ENCODE measurements at places on chromosomes 1 and 21.

DNA sequence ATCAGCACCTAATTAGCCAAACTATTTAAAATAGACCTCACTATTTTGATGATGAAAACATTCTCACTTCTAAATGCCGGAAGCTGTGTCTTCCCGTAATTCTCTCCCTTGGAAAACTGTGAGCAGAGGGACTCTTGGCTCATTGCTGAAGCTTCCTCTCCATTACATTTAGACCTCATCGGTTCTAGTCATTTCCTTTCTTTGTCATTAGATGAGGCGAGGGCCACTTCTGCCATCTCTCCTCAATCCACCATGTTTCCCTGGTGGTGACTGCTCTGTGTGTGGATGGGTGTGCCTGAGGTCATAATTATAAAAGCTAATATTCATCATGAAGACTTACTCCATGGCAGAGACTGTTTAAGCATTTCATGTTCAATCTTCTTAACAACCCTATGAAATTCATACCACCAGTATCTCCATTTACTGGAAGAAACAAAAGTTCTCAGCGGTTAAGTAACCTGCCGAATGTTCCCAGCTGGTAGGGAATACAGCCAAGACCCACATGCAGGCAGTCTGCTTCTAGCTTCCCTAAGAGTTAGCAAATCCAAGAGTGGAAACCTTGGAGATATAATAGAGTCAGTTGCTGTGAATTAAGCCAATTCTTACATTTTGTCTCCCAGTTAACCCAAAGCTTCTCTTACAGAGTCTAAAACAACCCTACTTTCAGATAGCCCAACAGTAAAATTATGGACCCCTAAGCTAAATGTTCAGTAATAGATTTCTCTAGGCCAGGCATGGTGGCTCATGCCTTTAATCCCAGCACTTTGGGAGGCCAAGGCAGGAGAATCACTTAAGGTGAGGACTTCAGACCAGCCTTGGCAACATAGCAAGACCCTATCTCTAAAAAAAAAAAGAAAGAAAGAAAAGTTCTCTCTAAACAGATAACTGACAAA lies 156.2 kb downstream of the ZBTB18 start:
- no peak for DNase-seq

GRCh38 chr21:39051588-39051949 lies 131.7 kb downstream of the PSMG1 start:
- DNase-seq: peak; percentile 96

GRCh38 chr1:119987112-119987511 lies 82.3 kb downstream of the NOTCH2 start:
- peak; percentile 95 for DNase-seq

- no peak for DNase-seq
Measured at GRCh38 chr1:1049318-1050165, 24.6 kb downstream of the RNF223 start.

DNA sequence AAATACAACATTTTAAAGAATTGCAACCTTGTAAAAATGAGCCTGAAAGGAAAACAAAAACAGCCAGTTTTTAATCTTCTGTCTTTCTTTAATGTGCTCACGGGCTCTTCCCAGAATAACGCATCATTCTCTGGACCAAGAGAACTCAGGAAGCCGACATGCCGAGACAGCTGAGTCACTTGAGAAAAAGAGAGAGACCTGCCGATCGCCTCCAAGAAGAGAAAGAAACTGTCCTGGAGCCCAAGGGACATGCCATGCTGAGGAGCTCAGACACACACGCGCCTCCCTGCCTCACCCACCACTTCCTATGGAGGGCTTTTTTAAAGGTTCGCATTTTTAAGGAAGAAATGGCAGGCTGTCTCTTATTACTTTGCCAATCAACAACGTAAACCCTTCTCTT lies 176.4 kb downstream of the ZNF281 start:
- DNase-seq: peak; percentile 85

DNA sequence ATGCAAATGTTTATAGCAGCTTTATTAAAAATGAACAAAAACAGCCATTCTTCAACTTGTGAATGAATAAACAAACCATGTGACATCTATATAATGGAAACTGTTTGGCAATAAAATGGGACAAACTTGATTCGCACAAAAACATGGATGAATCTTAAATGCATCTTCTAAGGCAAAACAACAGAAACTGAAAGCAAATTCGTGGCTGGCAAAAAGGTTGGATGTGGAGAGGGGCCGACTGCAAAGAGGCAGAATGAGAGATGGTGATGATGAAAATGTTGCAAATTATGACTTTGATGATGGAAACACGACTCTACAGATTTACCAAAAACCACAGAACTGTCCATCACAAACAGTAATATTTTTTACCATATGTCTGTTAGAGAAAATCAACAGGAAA lies 327.0 kb upstream of the NR5A2 start:
- DNase-seq: no peak

GRCh38 chr1:208309771-208310170 lies 65.6 kb upstream of the PLXNA2 start:
- DNase-seq: no peak

- no peak for DNase-seq
Measured at GRCh38 chr21:46012154-46012553, 30.6 kb downstream of the COL6A1 start.

DNA sequence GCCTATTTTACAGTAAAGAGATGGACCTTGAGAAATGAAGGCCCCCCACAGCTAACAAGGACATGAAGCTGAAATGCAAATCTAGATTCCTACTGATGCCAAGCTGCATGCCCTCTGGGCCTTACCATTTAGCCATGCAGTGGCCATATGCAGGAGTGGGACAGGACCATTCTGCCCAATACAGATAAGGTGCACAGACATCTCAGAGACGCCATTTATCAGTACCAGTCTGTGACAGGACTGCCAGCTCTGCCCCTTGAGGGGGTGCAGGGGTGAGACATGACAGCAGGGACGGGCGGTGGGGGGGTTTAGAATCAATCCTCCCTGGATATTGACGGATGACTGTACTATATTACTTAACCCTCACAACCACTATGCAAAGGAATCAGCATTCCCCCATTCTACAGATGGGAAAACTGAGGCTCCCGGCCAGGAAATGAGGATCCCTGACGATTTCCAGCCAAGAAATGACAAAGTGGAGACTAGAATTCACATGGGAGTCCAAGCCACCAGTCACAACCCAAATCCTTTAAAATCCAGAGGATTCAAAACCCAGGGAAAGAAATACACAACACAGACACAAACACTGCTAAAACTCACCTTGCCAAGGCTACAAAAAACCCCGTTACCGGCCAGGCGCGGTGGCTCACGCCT lies 10.8 kb downstream of the SSBP3 start:
- no peak for DNase-seq

DNA sequence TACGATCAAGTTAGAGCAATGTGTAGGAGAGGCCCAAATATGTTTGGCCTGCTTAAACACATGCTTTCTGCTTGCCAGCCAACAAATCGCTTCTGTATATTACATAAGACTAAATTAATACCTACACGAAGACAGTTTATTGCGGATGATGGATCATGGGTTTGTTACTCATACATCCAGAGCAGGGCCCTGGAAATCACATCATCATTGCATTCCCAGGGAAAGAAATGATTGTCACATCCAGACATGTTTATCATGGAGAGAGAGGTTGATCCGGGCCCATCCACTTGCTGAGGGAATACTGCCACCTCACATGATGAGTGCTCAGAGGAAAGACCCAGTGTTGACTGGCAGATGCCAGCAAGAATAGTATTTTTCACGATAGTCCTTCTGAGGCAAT lies 282.6 kb downstream of the NUF2 start:
- no peak for DNase-seq

- no peak for DNase-seq
Measured at GRCh38 chr1:171212607-171213351, 27.7 kb downstream of the FMO2 start.

- peak; percentile 72 for DNase-seq
Measured at GRCh38 chr1:88221411-88221810, 462.7 kb upstream of the PKN2 start.

DNA sequence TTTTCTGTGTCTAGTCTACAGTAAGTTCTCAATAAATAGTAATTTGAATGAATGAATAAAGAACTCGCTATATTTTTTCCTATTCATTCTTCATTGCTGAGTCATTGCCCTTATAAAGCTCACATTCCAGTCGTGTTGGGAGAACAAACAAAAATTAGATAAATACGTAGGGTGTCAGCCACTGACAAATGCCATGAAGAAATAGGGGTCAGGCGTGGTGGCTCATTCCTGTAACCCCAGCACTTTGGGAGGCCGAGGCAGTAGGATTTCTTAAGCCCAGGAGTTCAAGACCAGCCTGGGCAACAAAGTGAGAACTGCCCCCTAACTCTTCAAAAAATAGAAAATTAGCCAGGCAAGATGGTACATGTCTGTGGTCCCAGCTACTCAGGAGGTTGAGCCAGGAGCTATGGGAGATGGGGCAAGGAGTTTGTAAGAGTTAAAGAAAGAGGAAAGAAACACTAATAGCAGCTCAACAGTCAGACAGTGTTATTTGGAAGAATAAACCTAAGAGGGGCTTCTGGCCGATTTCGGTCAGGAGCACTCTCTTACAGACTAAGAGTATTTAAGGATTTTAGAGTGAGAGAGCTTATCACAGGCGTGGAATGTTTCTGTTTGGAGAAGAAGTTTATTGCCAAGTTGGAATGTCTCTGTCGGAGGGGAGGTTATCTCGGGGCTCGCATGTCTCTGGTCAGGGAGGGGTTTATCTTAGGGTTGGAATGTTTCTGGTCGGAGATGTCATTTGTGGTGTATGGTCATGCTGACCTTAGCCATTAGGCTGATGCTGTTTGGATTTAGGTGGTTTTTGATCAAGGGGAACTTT lies 1.8 kb upstream of the CHML start:
- peak; percentile 75 for DNase-seq

GRCh38 chr21:35229290-35229689 lies 180.2 kb upstream of the RUNX1 start:
- no peak for DNase-seq

DNA sequence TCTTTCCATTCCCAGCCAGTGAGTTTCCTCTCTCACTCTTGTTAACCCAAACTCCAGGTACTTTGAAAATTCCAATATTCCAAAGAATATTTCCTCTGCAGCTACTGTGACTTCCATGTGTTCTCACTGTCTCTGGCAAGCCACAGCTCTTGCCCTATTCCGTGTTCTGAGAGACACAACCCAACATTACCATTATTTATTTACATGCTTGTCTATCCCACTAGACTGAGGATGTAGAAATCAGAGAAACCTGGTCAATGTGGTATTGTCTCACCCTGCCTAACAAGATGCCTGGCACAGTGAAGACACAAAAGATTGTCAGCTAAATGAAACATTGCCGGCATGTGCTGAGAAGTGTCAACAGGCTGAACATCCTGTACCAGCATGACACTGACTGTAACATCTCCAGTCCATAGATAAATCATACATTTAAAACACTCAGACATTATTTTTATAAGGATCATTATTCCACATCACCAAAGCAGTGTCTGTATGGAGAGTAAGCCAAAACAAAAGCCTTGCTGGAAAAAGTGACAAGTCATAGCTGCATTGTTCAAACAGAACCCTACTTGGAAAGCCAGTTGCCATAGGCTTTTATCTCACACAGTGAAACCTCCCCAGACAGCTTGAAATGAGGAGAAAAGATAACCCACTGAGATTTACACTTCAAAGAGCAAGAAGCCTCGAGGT lies 72.3 kb downstream of the SIPA1L2 start:
- DNase-seq: no peak

DNA sequence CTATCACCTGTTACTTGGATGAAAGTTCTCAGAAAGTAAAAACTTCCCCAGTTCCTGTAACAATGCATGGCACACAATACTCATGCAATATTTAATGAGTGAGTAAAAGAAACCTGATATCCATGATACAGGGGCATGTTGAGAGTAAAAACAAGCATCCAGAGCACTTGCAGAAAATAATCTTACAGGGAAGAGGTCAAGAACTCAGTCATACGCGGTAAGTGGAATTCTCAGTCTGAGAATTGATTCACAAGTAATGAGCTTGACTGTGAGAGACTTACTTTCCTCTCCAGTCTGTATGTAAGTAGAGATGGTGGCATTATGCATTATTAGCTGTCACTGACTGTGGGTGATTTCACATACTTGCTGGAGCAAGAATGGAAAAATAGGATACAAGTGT lies 976.9 kb downstream of the BRINP3 start:
- no peak for DNase-seq

DNA sequence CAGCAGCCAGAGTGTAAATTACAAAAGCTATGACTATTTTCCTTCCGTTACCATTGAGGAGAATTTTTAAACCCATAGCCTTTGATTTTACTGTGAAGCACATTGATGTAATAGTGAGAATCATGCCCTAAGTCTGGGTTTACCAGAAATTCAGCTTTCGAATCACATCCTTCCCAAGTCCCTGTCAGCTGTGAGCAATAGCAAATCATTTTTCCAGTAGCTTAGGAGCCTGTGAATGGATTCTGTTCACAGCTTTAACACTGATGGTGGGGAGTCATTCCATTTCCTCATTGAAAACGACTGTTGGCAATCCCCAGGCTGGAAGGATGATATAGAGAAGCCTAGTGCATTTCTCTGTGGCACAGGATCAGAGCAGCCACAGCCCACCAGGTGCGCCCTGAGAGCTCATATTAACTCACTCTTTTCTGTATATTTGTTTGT lies 82.2 kb upstream of the C1orf105 start:
- DNase-seq: no peak

DNA sequence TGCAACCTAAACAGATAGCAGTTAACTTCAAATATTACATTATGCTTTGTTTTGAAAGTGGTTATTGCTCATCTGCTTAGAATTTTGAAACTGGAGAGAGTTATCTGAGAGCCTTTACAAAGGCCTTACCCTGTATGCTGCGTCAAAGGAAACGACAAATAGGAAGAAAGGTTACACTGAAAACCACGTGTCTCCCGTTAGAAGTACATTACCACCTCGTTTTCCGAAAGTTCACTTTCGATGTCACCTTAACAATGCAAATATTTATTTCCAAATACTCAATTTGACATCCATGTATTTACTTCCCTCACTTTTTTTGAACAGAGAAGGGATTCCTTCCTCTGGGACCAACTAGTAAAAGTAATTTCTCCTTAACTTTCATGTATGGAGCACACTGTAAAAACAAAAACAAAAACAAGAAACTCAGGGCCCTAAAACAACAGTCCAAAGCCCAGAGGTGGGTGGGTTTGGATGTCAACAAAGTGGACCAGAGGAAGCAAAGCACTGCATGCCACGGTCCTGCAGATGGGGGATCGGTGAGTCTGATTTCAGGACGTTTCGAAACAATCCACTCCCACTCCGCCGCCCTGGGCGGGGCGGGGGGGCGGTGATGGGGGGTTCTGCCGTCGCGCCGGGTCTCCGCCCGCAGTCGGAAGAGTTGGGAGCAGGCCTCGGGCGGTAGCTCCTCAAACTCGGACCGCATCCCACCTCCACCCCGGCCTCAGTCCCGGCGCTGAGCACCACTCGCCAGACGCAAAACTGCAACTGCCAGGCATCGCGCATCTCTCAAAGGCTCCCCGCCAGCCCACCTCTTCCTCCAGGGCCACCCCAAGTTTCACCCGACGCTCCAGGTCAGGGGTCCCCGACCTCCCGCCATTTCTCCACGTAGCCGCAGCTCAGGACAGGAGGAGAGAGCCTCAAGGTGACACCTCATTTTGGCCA lies 841 bp downstream of the ADSS2 start:
- peak; percentile 50 for DNase-seq

- no peak for DNase-seq
Measured at GRCh38 chr1:41005876-41006275, 15.6 kb downstream of the SLFNL1 start.

GRCh38 chr1:67437961-67438360 lies 7.8 kb upstream of the SERBP1 start:
- DNase-seq: no peak
